ENCODE measurements at places on chromosomes 5 and 9.

DNA sequence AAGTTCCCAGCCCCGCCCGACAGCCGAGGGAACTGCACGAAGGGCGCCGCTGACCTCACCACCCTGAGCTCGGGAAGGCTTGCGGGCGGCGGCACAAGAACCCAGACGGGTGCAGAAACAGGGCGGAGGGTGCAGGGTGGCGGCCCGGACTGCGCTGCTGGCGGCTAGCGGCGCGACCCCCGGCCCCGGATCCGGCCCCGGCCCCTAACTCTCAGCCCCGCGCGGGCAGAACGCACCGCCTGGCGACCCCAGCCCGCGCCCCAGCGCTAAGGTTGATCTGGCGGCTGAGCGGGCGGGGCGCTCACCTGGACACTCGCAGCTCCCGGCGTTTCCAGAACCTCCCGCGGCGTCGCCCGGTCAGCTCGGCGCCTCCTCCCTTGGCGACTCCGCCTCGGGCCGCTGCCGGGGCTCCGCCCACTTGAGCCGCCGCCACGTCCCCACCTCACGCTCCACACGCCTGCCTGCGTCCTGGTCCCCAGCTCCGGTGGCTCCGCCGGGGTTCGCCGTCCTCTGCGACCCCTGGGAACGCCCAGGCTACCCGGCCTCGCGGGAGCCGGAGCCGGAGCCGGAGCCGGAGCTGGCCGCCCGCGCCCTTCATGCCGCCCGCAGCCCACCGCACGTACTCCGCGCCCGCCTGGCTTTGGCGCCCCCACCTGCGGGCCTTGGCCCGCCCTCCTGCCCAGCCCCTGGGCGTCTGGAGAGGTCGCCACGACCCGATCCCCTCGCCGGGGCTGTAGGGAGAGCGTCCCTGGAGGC, at the start of gene P4HA2:
P4HA2 (minus strand) TSS at position 369 of the 756 bp plus-strand sequence. CDS start 9,227 bp downstream, outside the sequence.
- peak; percentile 36 for DNase-seq

- no peak for DNase-seq
These were observed 441.6 kb upstream of the BRINP1 start for GRCh38 chr9:119810645-119811429.

GRCh38 chr9:79657891-79658290, 86.1 kb downstream of the TLE4 start:
- DNase-seq = no peak

DNA sequence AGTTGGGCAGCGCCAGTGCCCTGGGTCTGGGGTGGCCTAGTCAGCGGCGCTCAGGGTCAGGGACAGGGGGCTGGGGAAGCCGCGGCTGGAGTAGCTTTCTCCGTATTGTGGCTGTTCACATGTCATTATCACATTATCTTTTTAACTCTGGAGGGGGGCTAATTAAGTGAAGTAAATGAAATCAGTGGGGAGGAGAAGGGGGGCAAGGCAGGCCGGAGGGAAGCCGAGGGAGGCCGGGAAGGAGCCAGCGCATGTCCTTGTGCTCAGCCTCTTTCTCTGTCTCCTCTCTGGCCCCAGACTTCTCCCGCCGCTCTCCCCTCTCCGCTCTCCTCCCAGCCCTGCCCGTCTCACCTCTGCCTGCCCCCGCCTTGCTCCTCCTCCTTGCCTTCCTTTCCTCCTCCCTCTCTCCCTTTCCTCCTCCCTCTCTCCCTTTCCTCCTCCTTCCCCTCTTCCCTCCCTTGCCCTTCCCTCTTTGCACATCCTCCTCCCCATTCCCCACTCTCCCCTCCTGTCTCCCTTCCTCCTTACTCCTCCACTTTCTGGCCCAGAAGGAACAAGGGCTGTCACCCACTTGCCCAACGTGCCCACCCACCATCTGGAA, 38.7 kb downstream of the ASS1 start:
- no peak for DNase-seq

DNA sequence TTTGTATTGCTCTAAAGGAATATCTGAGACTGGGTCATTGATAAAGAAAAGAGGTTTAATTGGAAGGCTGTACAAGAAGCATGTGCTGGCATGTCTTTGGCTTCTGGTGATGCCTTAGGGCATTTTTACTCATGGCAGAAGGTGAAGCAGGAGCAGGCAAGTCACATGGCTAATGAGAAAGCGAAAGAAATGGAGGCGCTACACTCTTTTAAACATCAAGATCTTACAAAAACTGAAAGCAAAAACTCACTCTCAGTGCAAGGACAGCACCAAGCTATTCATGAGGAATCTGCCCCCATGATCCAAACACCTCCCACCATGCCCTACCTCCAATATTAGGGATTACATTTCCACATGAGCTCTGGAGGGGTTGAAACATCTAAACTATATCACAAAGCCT, 1458.8 kb upstream of the ACO1 start:
- DNase-seq = no peak

DNA sequence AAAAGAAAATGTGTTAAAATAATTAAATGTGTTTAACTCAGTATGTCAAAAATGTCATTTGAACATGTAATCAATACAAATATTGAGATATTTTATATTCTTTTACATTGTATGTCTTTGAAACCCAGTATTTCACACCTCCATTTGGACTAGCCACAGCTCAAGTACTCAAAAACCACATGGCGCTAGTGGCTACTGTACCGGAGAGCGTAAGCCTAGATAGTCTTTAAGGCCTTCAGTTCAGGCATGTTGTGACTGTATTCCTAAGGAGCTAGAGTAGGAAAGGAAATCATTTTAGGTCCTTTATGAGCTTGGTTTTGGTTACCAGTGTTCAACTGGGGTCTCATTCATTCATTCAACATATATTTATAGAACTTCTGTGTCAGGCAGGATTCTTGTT, 12.8 kb downstream of the FBXW2 start:
- DNase-seq = no peak

- DNase-seq = no peak
These were observed 199.2 kb upstream of the ANKRD55 start for GRCh38 chr5:56432321-56432720.

DNA sequence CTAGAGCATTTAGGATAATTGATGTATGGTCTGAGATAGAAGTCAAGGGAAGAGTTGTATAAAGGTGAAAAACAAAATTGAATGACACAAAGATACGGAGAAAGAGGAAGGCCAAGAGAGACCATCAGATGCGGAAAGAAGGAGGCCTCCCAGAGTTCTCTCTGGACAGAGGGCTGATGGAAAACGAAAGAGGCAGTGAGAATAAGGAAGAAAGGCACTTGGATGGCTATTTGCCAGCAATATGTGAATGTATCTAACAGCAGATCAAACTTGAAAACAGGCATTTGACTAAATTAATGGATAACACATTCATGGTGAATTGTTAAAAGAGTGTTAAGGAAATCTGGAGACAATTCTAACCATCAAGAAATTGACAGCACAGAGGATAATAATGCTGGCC, 2.4 kb upstream of the DOCK8 start:
- no peak for DNase-seq

- DNase-seq = peak; percentile 31
These were observed 53.4 kb upstream of the ALDH1B1 start for GRCh38 chr9:38339087-38339486.

- no peak for DNase-seq
These were observed 166.0 kb downstream of the HMHB1 start for GRCh38 chr5:143977891-143978461.

DNA sequence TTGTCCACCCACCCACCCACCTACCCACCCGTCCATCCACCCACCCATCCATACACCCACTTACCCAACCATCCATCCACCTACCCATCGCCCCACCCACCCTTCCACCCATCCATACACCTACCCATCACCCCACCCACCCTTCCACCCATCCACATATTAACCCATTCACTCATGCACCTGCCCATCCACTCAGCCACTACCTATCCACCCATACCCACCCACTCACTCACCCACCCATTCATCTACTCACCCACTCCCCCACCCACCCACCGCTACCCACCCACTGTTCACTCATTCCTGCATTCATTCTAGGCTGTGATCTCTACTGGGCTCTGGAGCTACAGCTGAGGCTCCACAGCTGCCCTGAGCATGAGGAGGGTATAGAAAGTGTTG, 117.5 kb upstream of the LMX1B start:
- DNase-seq = no peak

DNA sequence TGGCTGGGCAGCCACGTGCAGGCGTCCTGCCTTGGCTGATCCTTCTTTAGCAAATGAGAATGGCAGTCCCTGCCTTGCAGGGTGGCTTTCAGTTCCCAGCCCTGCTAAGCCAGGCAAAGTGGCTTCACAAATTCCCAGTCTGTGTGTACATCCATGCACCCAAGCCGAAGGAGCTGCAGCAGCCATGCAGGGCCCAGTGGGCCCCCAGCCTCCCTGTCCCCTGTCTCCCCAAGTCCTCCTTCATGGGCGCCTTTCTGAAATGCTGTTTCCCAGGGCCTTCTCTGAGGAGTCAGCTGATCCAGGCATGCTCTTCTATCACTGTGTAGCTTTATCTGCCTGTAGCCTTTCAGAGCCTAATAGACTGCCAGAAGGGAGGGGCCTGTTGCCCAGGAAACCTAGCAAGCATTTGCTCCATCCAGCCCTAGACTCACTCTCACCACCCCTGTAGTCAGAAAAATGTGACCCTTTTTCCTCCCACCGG, 47.4 kb upstream of the SHC3 start:
- no peak for DNase-seq

DNA sequence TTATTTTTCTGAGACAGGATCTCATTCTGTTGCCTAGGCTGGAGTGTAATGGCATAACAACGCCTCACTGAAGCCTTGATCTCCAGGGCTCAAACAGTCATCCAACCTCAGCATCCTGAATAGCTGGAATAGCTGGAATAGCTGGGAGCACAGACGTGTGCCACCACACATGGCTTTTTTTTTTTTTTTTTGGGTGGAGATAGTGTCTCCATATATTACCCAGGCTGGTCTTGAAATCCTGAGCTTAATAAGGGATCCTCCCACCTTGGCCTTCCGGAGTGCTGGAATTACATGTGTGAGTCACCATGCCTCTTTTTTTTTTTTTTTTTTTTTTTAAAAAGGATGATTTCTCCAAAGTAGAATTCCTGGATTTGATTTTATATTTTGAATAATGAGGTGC, 60.7 kb downstream of the NSD1 start:
- DNase-seq = peak; percentile 33

GRCh38 chr5:122346897-122347581, 35.0 kb downstream of the SNCAIP start:
- no peak for DNase-seq

DNA sequence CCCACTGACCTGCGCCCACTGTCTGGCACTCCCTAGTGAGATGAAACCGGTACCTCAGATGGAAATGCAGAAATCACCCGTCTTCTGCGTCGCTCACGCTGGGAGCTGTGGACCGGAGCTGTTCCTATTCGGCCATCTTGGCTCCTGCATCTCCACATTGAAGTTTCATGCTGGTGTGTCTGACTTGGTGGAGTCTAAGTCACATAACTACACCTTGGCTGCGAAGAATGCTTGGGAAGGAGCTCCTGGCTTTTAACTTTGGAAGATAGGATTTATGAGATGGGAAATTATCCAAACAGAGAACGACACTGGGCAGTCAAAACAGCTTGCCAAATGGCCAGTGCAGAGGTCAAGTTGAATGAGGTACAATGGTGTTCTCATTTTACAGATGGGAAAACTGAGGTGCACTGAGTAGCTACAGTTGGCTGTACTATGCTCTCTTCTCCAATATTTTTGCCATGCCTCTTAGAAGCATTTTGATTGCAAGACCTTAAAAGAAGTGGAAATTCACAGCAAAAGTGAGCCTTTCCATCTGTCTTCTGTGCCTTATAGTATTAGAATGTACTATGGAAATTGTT, 36.7 kb downstream of the CCDC192 start:
- no peak for DNase-seq
